Activated effector memory CD4-positive, alpha-beta T cell treated with anti-CD3 and anti-CD28 coated beads, Interleukin-2, amount 50 U/mL, for 16 hours (primary cell): ENCODE measurements at places on chromosomes 1 and 21.
A peak's percentile ranks its signal among the peaks of the same experiment; 100 is the strongest.

GRCh38 chr1:206833801-206834200 is 31.6 kb upstream of the IL20 start:
- no peak for DNase-seq

GRCh38 chr1:30864681-30865080 is 43.9 kb downstream of the SDC3 start:
- no peak for DNase-seq

DNA sequence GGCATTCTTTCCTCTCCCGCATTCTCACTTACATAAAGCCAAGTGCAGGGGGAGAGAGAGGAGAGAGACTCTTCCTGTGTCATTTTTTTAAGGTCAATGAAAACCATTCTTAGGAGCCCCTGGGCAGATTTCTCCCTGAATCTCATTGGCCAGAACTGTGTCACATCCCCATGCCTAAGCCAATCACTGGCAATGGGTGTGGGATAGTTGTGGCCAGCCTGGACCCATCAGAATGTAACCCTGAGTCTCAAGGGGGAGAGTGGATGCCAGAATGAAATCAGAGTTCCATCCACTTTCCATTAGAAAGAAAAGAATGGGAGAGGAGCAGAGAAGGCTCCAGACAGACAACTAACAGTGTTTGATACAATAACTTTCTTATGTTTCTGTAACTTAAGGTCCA is 31.2 kb upstream of the COQ8A start:
- no peak for DNase-seq

DNA sequence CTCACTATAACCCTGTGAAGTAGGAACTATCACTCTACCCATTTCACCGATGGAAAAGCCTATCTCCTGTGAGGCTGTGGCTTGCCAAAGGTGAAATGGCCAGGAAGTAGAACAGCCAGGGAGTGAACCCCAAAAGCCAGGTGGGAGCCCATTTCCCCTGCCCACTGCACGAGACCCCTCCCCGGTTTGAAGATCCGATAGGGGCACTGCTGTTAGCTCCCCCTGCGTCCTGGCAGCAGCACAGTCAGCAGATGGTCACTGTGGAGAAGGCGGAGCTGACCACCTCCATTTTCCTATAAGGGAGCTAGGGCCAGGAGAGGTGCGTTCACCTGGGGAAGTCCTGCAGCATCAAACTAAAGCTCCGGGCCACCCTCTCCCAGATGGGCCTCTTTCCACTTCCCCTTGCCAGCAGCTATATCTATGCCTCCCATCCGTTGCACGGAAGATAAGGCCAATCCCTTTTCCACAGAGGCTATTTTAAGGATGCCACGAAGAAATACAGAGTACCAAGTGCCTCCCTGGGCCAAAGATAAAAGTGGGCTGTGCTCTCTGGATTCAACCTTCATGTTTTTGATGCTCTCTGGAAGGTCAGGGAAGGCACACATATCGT is 7.8 kb downstream of the ERG start:
- DNase-seq, result no peak

DNA sequence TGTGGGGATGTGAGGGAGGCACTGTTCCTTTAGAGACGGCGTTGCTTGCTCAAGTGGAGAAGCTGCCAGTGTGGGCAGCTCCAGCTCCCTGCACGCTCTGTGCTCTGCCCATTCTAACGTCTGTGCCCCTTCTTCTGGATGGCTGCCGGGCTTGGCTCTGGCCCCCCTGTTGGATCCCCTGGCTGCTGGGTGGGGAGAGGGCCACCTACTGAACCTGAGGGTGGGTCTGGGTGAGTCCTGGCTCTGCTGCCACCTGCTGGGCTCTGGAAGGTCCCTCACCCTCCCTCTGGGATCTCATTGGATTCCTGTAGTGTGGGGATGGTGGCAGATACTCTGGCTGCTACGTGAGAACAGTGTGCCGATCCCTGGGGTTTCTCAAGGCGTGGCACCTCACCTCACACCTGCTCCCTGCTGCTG is 5.0 kb downstream of the PFKL start:
- DNase-seq, result peak; percentile 80

GRCh38 chr1:101187297-101187696 is 49.5 kb upstream of the S1PR1 start:
- no peak for DNase-seq

- DNase-seq, result no peak
Measured at GRCh38 chr21:26715878-26716506, 129.2 kb downstream of the ADAMTS1 start.

DNA sequence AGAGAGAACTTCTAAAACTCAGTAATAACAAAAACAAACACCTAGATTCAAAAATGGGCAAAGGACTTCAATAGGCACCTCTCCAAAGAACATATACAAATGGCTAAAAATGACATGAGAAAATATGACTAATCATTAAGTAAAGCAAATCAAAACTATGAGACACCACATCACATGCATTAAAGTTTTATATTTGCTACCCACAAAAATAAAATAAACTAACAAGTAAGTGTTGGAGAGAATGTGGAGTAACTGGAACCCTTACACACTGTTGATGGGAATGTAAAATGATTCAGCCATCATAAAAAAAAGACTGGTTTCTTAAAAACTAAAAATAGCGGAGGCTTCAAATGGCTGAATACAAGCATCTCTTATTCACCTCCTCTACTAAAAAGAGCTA is 262.1 kb upstream of the PKN2 start:
- DNase-seq, result no peak

DNA sequence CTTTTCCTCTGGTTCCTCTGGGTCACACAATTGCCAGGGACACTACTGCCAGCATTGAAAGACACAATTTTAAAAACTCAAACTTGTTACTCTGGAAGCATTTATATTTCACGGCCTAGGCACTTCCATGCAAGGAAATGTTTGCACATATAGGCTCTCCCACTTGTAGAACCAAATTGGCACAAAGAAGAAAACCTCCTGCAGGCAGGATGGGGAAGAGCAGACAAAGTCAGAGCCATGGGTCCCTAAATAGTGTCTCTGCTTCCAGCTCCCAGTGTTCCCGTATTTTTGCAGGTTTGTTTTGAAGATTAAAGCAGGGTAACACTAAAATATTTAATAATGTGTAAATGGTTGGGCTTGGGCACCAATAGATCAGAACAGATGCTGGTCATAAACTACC is 19.0 kb upstream of the ADGRL2 start:
- DNase-seq, result no peak

DNA sequence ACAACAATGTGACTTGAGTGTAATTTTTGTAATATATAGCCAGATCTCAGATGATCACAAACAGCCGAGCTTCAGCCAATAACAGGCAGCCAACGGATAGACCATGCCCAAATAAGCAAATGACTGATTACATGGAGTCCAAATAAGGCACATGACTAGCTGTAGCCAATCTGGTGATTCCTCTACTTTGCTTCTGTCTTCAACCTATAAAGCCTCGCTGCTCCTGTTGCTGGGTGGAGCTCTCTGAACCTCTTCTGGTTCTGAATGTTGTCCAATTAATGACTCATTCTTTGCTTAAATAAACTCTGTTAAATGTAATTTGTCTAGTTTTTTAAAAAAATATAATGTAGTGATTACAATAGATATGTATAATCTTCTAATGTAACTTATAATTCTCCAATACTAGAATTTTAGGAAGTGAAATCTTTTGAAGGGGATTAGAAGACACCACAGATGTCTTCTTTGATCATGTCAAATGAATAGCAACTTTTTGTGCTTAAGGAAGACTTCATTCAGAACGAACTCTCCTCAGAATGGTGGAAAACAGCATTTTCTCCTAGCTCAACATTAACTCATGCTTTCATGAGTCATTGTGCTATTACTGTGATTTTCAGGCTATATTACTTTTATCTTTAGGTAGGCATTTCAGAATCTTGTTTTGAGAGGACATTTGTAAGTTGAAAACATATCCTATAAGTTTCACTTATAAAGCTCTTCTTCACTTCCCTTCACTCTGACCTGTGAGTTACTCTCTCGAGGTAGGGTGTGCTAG is 857.8 kb upstream of the B3GALT2 start:
- DNase-seq, result no peak
